ENCODE measurements at places on chromosomes 16 and 17. TPM values are rescaled to one million over a fixed set of nuclear protein-coding genes. Genes with fewer than 3 reads are reported as not detected.
A peak's percentile ranks its signal among the peaks of the same experiment; 100 is the strongest.

- no peak for DNase-seq
Observed at GRCh38 chr17:63278728-63279442, 167.2 kb downstream of the CYB561 start.

- DNase-seq = no peak
Observed at GRCh38 chr16:4070936-4071335, 45.3 kb downstream of the ADCY9 start.

GRCh38 chr17:80888276-80889160 lies 103.1 kb upstream of the CHMP6 start:
- peak; percentile 13 for DNase-seq

DNA sequence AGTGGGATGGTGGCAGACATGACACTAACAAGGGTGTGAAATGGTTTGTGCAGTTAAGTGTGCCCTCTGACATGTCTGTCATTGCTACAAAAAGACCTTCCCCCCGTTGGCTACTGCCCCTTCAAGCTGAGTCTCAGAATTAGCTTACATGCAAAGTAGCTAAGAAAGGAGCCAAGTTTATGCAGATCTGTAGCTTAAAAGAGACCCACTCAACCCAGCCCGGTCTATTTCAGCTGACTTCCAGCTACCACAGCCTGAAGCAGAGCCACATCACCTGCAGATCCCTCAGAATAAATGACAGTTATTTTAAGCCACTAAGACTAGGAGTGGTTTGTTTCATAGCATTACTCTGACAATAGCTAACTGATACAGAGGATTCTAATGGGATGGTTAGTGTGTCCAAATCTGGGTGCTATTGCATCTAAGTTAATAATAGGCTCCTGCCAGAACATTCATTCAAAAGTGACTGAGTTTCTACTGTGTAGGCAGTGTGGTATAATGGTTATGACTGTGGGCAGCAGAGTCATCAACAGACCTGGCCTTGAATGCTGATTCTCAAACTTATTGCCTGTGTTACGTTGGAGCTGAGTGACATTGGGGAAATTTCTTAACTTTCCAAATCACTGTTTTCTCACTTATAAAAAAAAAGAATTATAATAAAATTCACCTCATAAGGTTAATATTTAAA lies 11.7 kb downstream of the C17orf67 start:
- no peak for DNase-seq

DNA sequence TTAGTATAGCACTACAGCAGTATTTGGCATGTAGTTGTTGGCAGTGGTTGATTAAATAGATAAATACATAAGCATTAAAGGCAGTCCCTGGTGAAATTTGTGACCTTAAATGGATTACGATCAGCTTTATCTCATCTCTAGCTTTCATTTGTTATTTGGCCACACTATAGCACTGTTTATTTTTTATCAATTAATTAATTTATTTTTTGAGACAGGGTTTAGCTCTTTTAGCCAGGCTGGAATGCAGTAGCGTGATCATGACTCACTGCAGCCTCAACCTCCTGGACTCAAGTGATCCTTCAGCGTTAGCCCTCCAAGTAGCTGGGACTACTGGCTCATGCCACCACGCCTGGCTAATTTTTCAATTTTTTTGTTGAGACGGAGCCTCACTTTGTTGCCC lies 18.7 kb upstream of the ARHGAP17 start:
- DNase-seq = no peak

- DNase-seq = no peak
Observed at GRCh38 chr16:60271025-60271771, 1537.1 kb upstream of the GOT2 start.

DNA sequence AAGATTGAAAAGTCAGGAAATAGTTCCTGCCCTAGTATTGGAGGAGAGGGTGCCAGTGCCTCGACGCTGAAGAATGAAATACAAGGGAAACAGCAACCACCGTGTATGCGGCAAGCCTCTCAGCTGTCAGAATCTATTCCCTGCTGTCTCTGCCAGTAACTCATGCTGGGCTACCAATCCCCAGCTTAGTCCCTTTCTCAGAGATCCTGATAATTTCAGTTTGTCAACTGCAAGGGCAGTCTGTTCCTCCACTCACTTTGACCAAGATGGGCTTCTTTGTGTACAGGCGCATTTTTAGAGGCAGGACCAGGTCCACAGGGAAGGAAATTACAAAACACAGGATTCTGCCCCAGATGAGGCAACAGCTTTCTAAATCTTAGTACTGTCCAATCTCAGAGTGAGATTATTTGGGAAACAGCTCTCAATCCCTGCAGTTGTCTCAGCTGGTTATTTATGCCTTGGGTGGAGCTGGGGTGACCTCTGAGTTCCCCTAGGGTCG lies 1.3 kb downstream of the NQO1 start:
- DNase-seq = no peak

Gene ARHGDIG
- total RNA-seq = 7.0 TPM

Gene DHRS11
- total RNA-seq = 13.1 TPM
